Stimulated activated CD8-positive, alpha-beta memory T cell treated with anti-CD3 and anti-CD28 coated beads, Interleukin-7, amount 100 ng/mL, for 1 hour (primary cell): ENCODE measurements at places on chromosomes 5 and 9.

GRCh38 chr9:119956111-119956510 lies 586.9 kb upstream of the BRINP1 start:
- no peak for DNase-seq

GRCh38 chr9:125271081-125271480 lies 9.5 kb downstream of the GAPVD1 start:
- no peak for DNase-seq

GRCh38 chr5:122492675-122493074 lies 180.6 kb downstream of the SNCAIP start:
- DNase-seq, result no peak

DNA sequence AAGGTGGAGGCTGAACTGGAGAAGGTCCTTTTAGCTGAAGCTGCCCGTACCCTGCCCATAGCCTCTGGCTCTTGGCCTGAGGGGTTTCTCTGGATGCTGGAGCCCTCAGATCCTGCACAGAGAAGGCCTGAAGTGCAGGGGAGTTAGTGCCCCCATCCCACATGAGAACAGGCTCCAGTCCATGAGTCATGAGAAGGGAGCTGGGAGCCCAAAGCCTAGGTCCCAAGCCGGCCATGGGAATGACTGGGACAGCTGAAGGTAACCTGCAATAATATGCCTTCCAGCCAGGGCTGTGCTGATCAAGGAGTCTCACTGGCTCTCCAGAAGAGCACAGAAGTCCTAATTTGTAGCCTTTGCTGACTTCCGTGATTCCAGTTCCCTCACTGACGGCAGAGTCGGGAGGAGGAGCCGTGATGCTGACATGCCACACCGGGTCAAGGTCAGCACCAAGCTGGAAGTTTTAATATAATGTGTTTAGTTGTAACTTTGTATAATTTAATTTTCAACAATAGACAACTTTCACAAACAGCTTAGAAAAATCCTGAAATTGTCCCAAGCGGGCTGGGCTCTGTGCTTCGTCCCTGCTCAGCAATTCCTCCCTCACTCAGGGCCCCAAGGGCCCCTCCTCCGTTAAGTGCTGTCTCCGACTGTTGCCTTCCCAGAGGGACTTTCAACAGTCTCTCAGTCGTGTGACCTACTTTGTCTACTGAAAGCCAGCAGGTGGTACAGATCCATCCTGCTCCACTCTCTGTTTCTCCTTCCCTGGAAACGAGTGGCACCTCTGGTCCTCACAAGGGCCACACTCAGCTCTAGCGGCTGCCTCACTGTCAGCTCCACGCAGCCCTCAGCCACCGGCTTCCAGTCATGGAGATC lies 387.8 kb downstream of the GADD45G start:
- DNase-seq, result no peak
